ENCODE measurements at places on chromosomes 7 and 10.

GRCh38 chr10:56679578-56679977, 318.5 kb upstream of the ZWINT start:
- no peak for DNase-seq

DNA sequence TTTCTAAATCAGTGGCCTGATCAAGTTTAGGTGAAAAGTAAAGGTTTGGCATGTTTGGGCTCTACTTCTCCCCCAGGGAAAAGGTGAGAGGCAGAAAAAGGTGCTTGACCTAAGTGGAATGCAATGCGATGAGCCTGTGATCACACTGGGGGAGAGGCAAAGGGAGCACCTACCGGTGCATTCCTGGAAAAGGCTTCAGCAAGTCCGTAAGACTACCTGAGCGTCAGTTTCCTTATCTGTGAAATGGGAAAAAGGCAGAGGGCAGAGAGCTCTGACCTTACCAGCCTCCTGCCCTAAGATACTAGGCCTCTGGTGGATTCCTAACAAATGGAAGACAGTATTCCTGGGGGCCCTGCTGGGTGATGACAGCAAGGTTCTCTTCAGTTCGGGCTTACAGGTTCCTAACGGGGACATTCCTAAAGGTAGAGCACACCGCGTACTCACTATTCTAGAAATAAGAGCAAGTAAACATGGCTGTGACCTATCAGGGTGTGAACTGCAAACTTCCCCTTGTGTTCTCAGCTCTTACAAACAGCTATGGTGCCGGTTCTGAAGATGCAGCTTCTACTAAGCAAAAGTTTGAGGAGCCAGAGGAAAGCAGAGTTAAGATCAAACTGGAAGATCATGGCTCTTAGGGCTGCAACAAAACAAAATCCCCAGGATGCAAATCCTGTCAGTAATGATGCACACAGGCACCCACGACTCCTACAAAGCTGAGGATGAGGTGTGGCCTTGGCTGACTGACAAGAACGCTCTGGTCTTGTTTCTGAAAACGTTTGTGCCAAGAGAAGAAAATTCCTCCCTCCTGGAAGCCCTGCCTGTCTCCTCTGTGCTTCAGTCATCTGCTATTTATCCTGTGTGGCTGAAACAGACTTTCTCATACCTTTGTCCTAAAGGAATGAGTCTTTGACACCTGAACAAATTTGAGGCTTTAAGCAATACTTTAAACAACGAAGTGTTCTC, 13.3 kb upstream of the ACSL5 start:
- DNase-seq: no peak

DNA sequence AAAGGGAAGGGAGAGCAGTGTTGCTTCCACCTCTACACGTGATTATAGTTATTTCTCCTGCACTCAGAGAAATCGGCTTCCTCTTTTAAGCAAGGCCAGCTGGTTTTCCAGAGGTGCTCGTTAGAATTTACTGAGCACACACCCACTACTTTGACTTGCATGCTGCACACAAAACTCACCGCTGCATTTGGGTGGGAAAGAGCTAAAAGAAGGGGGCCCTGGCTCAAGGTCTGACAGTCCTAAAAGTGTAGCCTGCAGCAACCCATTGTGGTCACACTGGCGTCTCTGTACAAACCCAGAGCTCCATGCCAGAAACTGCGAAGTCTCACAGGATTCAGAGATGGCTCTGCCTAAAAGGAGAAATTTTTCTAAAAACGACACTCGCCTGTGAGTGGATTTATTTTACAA, 133.7 kb downstream of the SLC25A13 start:
- DNase-seq: no peak

DNA sequence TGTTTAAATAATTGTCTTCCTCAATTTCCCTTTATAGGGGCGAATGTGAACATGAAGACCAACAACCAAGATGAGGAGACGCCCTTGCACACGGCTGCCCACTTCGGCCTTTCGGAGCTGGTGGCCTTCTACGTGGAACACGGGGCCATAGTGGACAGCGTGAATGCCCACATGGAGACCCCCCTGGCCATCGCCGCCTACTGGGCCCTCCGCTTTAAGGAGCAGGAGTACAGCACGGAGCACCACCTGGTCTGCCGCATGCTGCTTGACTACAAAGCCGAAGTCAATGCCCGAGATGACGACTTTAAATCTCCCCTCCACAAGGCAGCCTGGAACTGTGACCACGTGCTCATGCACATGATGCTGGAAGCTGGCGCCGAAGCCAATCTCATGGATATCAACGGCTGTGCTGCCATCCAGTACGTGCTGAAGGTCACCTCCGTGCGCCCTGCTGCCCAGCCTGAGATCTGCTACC, 42.1 kb downstream of the ASB4 start:
- no peak for DNase-seq

- no peak for DNase-seq
These were observed 65.8 kb downstream of the APBB1IP start for GRCh38 chr10:26503911-26504310.
